ENCODE measurements at places on chromosomes 7 and 10.

- DNase-seq = no peak
Observed at GRCh38 chr7:45923818-45924217, 2.7 kb upstream of the IGFBP3 start.

DNA sequence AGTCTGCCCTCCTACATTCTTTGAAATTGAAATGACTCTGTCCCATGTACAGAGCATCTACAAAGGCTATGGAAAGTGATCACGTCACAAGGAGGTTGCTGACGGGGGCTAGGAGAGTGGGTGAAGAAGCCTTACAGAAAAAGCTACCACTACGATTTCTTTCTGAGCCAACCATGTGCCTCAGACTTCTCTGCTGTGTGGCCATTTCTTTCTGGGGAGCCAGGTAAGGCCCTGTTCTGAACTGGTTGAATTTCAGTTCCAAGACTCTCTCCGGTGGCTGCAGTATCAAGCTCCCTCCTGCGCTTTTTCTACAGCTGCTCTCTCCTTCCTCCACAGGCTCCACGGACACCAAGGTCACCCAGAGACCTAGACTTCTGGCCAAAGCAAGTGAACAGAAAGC is 112.5 kb upstream of the PRSS1 start:
- DNase-seq = no peak

DNA sequence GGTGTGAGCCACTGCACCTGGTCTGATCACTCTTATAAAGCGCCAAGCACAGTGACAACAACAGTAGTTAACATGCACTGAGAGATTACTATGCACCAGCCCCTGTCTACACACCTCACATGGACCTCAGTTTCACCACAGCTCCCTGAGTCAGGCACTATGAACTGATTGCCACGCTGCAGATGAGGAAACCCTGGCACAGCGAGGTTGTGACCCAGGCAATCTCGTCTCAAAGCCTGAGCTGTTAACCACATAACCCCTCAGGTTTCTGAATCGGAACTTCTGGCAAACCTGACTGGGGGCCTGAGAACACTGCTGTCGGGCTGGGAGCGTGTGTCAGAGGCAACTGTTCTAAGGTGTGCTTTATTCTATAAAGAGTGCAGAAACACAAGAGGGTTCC is 150.8 kb downstream of the RNF216 start:
- no peak for DNase-seq

- DNase-seq = no peak
Observed at GRCh38 chr7:148962440-148962822, 65.9 kb downstream of the PDIA4 start.

DNA sequence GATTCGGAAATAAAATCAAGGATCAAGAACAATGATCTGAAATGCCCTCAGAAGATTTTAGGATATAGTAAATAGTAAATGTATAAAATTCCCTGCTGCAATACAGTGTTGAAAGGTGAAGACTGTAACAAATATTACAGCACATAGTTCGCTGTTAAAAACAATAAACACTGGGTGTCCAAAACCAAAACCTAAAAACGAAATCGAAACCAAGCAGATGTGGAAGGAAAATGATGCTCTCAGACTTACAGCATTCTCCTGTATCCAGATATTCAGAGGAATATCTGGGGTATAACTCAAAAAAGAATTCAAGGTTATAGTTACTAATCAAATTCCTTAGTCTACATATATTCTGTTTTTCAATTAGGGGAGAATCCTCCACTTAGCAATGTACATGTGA is 708.1 kb upstream of the PCDH15 start:
- no peak for DNase-seq

GRCh38 chr7:15280078-15280733 is 281.6 kb downstream of the AGMO start:
- DNase-seq = no peak

DNA sequence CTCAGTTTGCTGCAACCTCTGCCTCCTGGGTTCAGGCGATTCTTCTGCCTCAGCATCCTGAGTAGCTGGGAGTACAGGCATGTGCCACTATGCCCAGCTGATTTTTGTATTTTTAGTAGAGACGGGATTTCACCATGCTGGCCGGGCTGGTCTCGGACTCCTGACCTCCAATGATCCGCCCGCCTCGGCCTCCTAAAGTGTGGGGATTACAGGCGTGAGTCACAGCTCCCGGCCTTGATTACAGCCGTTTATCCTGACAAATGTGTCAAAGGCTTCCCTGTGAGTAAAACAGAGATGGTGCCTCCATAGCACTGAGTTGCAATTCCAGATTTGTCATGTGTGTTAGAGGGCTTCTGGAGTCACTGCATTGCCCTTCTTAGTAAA is 273.7 kb downstream of the CCDC3 start:
- no peak for DNase-seq
